H4 (cell line): ENCODE measurements at places on chromosomes 6 and 20.

DNA sequence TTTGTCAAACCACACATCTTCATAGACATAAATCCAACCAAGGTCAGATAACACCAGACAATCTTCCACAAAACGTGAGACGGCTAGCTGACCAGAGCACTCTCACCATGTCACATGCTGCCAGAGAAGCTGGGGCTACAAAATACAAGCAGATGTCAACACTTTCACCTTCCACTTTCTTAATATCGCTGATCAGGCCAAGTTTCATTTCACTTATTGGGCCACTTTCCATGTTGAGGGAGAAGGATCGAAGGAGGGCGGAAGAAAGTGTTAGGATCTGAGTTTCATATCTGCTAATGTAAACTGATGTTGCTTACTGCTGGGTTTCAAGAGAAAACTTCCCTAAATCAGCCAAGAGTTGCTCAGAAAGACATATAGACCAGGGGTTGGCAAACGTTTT is 177.0 kb upstream of the PRDM1 start:
- DNase-seq = no peak

DNA sequence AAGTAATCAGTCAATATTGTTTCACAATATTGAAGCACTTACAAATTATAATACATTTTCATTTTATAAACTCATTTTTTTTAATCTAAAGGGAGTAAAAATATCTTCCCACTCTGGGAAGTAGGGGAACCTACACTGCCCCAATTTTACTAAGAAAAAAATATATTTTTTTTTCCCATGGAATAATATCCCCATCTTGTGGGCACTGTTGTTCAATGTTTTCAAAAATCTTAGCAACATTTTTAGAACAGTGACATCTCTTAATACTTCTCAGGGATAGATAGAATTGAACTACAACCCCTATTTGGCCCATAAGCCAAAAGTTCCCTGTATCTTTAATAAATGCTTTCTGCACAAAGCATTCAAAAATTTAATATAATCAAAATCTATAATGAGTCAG is 42.9 kb downstream of the ARHGAP18 start:
- no peak for DNase-seq

GRCh38 chr6:160044687-160045086 is 75.8 kb downstream of the IGF2R start:
- no peak for DNase-seq

DNA sequence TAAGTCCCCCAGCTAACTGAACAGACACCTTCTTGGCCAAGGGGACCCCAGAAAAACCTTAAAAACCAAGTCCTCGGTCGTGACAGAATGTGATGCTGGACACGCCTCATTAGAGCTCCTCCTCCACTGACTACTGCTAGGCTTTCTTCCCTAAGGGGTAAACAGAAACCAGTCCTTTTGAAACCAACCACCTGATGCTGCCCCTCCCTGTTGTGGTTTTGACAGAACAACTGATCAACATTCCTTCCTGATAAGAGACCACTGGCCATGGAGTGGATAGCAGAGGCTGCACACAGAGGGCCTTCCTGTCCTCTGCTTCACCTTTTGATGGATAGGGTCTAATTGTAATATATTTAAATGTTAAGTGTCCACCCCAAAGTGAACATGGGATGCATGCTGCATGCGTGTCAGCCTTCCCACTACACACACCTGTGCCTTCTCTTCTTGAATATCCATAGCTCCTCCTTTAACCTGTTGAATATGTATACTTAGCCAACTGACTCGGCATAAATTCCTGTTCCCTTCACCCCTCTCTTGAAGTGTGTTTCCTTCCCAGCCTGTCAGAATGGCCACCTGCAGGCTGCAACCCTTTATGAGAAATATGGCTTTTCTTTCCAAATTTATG is 27.9 kb upstream of the SLC2A12 start:
- DNase-seq = peak; percentile 12

DNA sequence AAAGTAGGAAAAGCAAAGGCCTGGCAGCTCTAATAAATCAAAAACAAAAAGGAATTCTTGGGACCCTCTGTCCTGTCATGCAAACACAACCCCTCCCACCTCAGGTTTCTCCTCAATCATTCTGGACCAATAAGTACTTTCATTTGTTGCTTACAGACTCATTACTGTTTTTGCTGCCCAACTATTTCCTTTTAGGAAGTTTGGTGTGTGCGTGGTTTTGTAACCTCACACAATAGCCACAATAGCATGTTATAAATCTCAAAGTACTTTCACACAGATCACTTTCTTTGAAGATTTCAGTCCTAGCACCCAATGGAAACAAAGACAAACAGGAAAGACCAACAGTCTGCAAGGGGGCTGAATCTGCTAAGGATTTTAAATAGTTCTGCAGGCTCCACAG is 4.5 kb downstream of the MRPL14 start:
- DNase-seq = no peak

- no peak for DNase-seq
Measured at GRCh38 chr6:109309917-109310316, 72.3 kb downstream of the CD164 start.

GRCh38 chr6:155444120-155444917 is 11.3 kb downstream of the NOX3 start:
- DNase-seq = peak; percentile 77

GRCh38 chr6:15329197-15329671 is 83.4 kb downstream of the JARID2 start:
- peak; percentile 74 for DNase-seq

- no peak for DNase-seq
Measured at GRCh38 chr20:33857722-33858563, 46.8 kb downstream of the CHMP4B start.

DNA sequence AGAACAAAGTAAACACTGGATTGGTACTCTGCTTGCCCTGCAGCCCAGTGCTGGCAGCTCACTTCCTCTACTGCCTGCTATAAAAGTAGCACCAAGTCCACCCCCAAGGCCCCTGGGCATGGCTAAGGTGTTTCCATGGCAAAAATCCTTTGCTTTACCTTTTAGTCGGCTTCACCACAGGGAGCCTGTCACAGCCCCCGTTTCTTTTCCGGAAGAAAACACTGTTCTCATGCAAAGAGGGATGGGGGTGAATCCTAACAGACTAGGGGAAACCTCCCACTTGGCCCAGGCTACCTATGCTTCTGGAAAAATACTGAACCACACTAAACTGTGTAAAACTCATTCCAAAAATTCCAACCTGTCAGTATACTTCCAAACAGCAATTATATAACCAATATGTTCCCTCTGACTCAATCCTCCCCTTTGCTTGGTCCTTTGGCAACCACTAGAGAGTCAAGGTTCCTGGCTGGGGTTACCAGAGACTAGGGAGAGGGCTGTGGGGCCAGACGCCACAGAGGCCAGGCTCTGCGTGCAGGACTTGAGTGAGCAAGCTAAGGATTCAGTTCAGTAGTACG is 16.1 kb downstream of the PPIL1 start:
- DNase-seq = no peak

DNA sequence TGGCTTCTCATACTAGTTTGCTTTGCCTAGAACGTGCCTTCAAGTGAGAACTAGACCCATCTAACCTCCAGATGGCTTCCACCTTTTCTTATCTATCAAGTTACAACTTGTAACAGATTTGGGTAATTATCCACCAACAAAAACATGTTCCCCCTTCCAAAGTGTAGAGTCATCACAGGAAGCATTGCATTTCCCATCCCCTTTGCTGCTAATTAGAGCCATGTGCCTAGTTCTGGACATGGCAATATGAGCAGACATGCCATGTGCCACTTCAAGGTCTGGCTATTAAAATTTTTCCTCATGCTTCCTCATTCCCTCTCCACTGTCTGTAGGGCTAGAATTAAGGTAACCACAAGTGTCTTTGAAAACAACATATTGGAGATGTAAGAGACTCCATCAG is 814.4 kb downstream of the TENT5A start:
- no peak for DNase-seq

- no peak for DNase-seq
Measured at GRCh38 chr20:43432498-43432897, 25.2 kb upstream of the SRSF6 start.

GRCh38 chr20:2817341-2817726 is 1.2 kb downstream of the TMEM239 start:
- DNase-seq = no peak

DNA sequence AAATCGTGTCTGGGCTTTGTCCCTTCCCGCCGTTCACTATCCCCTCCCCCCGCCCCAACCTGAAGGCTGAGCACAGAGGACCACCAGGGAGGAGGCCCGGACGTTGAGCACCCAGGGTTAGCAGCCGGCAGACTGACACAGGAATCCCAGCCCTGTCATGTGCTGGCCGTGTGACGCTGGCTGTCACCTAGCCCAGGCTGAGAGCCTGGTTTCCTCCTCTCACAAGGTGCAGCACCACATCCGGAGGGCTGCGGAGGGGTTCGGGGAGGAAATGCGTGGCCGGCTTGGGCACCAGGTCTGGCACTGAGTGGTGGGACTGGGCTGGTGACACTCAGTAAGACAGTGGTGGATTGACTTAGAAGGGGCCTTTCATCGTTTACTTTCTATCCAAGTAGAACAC is 4.6 kb upstream of the LSM14B start:
- no peak for DNase-seq

GRCh38 chr6:30912746-30913520 is 1.1 kb upstream of the VARS2 start:
- DNase-seq = no peak

DNA sequence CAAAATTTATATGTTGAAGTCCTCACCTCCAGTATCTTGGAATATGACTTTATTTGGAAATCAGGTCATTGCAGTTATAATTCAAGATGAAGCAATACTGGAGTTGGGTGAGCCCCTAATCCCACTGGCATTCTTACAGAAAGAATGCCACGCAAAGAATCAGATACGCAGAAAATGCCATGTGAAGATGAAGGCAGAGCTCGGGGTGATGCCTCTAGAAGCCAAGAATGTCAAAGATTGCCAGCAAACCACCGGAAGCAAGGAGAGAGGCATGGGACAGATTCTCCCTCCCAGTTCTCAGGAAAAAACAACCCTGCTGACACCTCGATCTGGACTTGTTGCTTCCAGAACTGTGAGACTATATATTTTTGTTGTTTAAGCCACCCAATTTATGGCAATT is 273.4 kb upstream of the CITED2 start:
- DNase-seq = no peak

GRCh38 chr6:49284180-49284579 is 178.9 kb downstream of the MMUT start:
- DNase-seq = no peak

- peak; percentile 45 for DNase-seq
Measured at GRCh38 chr6:106511288-106512047, 117.8 kb downstream of the RTN4IP1 start.

DNA sequence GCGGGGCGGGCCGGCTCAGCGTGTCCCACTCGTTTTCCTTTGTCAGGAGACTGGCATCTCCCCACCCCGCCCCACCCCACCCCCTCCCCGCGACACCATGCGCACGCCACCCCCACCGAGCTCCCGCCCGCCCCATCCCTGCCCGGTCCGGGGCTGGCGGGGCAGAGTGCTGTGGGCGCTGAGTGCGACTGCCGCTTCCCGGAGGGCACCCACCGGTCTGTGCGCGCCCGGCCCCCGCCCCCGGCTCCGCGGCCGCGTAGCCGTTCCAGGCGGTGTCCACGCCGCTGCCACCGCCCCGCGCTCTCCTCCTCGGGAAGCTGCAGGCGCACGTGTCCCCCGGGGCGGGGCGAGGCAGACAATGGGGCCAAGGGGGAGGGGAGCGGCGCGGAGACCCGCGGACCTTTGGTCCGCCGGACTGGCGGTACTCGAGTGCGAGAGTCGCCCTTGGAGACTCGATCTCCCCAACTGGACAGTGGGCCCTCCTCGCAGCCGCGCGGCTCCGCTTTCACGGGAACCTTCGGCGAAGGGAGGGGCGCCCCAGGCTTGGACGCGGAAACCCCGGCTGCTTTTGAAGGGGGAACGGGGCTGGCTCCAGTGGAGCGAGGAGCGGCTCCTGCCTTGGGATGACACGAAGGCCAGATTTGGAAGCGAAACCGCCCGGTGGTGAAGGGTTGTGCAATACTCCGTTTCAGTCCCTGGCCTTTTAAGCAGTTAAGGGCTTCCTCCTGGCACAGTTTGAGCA is 1.0 kb upstream of the SYNCRIP start:
- peak; percentile 77 for DNase-seq

- no peak for DNase-seq
Measured at GRCh38 chr6:159852877-159853276, 37.9 kb upstream of the MAS1 start.

DNA sequence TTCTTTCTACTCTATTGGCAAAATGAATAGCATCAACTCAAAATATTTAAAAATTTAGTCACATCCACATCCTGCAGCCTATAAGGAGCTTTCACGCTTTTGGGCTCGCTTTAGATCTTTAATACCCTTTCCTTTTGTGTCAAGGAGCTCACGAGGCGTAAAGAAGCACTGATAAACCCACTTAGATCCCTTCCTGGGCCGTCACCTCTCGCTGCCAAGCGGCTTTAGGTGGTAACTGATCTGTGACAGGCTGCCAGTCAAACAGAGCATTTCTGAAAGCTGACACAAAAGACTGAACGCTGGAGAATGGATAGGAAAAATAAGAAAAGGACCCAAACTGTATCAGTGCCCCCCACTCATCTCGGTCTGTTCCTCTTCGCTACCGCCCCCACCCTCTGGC is 385.7 kb upstream of the MMS22L start:
- DNase-seq = no peak

DNA sequence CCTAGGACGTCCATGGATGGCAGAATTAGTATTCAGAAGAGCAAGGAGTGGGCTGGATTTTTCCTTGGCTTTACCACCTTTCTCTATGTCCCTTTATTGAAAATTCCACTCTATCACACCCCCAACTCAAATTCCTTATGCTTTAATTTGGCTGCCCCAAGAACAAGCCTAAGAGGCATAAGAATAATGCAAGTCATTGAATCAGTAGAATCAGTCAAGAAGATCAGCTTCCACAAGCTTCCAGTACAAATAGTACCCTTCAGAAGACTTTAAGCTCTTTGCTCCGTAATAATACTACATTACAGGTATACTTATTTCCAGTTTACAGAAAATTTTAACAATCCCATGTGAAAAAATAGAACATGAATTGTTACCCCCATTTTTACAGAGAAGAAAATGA is 51.0 kb upstream of the SNAP25 start:
- no peak for DNase-seq

GRCh38 chr6:129235167-129236000 is 352.4 kb downstream of the LAMA2 start:
- DNase-seq = no peak

DNA sequence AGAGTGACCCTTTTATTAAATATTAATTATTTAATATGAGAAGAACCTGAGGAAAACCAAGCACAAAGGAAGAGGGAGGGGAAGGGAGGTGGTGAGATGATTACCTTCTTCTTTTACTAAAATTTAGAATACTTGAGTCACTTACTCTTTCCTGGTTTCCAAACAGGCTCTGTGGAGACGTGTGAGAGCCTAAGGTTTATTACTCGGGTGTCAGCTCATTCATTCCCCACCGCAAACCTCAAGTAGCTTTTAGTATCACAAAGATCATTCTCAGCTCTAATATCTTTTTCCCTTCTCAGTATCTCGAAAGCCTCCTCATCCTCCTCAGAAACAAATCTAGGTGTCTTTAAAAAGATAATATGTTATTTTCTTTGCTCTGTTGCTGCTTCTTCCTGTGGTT is 497.2 kb upstream of the JARID2 start:
- no peak for DNase-seq

- no peak for DNase-seq
Measured at GRCh38 chr6:121522771-121523386, 87.4 kb downstream of the GJA1 start.
